ENCODE measurements at places on chromosomes 11 and 22.

DNA sequence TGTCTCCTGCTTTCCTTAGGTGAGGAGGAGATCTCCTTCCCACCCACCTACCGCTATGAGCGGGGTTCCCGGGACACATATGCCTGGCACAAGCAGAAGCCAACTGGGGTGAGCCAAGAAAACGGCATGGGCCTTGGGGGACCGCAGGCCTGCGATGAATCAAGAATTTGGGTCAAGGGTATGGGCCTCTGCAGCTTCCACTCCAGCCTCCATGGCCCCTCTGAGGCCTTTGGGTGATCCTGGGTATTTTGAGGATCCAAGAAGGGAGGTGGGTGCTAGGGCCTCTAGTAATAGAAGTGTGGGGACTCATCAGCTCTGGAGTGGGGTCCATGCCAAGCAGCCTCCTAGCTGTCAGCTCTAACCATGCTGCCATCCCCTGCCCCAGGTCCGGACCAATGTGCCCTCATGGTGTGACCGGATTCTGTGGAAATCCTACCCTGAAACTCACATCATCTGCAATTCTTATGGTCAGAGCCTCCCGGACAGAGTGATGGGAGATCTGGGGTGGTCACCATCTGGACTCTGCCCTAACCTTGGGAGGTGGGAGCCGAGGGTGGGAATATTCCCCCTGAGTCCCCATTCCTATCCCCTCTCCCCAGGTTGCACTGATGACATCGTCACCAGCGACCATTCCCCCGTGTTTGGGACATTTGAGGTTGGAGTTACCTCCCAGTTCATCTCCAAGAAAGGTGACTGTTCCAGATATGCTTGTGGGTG lies 8.6 kb downstream of the INPPL1 start:
- DNase-seq = no peak

DNA sequence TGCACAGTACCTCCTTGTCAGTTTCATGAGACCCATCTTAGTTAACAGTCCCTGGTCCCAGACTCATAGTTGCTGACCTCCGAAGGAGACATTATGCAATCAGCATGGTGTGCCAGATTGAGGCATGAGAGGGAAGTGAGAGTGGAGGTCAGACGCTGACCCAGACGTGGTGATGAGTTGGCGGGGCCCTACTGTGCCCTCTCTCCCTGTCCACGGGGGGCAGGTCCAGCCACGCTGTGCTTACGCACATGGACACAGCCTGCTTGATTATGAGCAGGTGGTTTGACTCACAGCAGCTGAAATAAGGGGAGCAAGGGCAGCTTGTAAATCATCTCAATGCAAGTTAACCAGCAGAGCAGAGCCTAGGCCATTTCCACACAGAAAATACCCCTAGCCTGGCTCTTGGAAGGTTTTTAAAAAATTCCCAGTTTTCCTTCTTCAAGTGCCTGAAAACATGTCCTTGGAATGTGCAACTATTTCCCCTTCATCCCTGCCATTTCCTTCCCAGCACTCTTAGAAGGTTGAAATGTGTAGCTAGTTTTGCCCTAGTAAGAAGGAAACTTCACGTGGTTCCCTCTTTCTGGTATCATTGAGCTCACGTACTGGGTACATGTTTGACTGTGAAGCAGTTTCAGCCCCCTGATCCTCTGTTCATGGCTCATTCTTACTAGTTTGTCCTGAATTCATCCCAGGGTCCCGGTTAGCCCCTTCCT lies 122.6 kb upstream of the SORL1-AS1 start:
- DNase-seq = no peak

DNA sequence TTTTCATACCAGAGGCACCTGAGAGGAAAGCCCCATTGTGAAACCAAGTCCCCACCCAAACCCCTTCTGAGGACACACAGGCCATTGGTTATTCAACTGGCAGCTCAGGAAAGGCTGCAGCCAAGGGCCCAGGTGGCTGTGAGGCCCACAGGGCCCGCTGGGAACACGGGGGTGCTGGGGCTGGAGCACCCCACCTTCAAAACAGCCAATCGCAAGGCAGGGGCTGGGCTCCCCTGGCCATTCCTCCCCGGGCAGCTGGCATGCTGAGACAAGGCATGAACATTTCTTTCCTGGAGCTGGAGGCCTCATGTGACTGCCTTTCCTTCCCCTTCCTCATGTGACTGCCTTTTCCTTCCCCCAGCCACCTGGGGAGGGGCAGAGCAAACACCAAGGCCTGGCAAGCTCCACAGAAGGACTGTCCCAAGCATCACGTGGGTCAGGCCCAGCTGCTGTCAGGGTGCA lies 76.9 kb downstream of the PIWIL3 start:
- no peak for DNase-seq

GRCh38 chr11:113685654-113686359 lies 20.3 kb downstream of the TMPRSS5 start:
- no peak for DNase-seq

DNA sequence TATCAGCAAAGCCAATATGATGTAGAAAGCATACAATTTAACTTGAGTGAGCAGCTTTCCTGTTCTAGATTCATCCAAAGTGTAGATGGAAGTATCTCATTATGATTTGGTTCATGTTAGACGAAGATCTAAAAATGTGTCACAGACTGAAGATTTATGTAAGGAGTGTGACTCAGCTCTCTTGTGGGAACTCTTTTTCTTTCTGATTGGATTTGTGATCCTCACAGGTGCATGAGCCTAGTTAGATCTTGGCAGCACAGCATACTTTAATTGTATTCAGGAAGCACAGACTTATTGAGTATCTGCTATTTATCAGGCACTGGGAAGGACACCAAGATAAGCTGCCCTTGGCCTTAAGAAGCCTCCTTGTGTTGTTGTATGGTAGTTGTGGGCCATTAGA lies 147.1 kb downstream of the C11orf91 start:
- no peak for DNase-seq

DNA sequence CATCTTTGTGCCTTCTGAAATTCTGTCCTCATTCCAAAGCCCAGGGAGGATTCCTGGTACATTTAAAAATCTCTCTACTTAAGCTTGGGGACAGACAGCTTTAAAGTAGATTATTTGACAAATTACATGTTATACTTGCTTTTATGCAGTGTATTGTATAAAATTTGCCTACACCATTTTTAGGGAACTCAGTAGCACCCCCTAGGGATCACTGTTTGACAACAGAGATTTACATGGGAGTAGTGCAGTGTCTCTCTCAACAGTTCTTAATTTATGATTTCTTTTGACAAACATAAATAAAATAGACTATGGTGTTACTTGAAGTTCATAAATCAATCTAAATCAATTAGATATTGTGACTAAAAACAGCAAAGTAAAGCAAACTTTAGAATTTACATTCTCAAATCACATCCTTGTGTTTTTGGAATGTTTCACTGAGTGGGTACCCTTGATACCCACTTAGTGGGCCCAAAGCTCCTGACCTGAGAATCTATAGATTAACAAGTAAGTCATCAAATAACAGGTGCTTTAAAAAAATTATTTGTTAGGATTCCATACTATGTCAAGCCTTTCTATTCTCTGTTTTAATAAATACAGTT lies 428.8 kb downstream of the DYNC2H1 start:
- DNase-seq = no peak

DNA sequence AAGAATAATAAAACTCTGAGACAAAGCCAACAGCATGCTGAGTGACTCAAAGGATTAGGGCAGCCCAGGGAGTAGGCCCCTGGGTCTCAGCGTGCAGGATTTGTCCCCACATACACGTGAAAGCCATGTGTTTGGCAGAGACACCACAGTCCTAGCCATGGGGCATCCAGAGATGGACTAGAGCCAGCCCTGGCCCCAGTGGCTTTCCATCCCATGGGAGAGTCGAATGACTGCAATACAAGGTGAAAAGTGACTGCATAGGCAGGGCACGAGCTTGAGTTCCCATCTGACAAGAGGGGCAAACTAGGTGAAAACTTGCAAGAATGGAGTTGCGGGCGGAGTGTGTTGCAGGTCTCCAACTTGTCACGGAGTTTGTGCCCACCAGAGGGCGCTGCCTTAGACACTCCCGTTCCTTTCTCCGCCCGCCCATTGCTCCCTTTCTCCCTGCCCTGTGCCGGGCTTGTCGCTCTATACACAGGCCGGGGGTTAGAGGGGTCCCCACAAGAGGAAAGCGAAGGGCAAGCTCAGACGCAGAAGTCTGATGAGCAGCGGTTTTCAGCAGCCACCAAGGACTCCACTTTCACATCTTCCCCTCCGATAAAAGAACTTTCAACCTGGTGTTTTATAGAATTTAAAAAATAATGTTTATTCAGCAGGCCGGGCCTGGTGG lies 24.2 kb downstream of the TSKU start:
- DNase-seq = peak; percentile 79
